ENCODE measurements at places on chromosomes 16 and 17.

DNA sequence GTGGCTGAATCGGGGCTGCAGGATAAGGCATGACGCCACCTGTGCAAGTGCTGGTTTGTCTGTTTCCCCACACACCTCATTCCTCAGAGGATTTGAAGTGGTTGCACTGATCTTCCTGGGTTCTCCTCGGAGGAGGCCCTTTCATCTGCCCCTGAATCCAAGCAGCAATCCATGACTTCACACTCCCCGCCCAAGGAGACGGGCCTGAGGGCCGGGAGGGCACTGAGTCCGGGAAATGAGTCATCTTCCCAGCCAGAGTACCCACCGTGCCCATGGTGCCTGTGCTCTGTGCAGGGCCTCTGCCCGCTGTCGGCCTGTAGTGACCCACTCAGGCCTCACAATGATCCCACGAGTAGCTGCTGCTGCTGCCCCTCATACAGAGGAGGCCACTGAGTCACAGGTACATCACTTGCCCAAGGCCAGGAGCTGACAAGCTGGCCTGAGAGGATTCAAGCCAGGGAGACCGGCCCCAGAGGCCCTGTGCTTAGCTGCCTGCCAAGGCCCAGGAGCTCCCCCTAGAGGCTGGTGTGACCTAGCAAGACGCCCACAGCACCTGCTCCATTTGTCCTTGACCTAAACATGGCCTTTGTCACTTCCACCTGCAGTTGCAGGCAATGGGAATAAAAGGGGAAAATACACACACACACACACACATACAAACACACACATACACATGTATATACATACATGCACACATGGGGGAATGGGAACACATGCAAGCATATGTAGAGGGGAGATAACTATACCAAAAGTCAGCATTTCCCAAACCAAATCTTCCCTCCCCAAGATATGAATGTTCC is 240.0 kb downstream of the C16orf95 start:
- no peak for DNase-seq

- no peak for DNase-seq
These were observed at the start of gene HLF for GRCh38 chr17:55264645-55265298. Gene HLF (plus strand): TSS chr17:55264960. CDS start chr17:55265485, 525 bp downstream.

DNA sequence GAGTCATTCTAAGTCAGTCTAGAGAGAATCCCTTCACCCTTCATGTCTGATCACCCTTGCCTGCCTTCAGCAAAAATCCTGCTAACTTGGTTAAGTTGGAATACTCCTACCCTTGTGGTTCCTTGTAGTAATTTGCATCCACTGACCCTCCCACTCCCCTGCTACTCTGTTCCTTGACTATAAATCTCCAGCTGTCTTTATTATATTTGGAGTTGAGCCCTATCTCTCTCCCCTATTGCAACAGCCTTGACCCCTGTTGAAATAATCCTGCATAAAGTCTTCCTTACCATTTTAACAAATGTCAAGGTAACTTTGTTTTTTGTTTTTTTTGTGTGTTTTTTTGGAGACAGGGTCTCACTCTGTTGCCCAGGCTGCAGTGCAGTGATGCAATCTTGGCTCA is 590.1 kb downstream of the WWOX start:
- no peak for DNase-seq

GRCh38 chr17:75895370-75896155 is 1.2 kb downstream of the TRIM65 start:
- no peak for DNase-seq

DNA sequence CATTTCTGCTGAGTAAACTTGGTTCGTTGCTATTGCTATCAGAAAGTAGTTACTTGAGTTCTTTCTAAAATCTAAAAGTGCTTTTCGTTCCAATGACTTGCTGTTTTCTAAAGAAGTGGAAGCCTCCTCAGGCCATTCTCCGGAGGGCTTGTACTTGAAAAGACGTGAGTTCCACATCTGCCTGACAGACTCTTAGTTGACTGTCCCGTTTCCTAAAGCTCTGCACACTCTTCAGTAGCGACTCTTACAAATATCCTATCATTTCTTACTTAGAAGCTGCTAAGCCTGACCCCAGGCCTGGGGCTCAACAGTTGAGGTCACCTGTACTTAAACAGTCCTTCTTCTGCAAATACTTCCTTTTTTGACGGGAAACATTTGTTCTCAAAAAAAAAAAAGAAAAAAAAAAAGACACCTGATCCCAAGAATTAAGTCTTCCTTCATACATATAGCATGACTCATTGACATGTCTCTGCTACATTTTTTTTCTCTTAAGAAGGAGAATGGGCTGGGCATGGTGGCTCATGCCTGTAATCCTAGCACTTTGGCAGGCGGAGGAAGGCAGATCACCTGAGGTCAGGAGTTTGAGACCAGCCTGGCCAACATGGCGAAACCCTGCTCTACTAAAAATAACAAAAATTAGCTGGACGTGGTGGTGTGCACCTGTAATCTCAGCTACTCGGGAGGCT is 61.5 kb downstream of the DHRS7C start:
- no peak for DNase-seq

DNA sequence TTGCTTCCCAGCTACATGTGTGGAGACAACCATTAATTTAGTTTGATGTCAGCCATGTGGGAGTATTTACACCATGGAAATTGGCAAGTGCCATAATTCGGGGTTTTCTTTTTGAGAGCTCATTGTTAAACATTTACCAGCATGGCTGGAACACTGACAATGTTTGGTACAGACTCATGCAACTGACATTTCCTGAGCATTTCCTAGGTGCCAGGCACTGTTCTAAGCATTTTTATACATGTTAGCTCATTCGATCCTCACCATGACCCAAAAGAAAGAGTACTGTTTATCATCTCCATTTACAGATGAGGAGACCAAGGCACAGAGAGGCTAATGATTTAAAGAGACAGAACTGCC is 86.9 kb downstream of the FOXL1 start:
- no peak for DNase-seq

DNA sequence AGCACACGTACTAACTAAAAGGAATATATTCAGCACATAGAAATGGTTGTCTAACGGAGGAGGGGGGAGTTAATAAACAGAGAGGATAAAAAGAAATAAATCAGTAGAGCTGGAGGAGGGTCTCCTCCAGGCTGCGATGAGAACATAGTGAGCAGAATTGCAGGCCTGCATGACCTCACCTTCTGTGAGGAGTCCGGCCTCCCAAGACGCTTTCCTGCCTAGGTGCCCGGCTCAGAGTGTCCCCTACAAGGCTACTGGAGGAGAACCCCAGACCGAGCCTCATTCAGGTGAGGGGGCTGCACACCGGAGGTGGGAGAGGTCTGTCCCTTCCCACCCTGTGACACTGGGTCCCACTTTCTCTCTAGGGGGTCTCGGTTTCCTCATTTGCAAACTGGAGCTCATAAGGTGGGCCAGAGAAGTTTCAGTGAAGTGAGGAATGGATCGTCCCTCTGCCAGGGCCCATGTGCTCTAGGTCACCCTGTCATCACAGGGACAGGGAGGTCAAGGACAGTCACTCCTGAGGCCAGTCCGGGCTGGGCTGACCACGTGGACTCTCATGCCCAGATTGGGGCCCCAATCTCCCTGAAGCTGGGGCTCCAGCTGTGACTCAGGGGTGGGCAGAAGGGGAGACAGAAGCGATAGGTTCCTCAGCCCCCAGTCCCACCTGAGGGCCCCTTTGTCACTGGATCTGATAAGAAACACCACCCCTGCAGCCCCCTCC is 3.3 kb upstream of the HBM start:
- no peak for DNase-seq

- DNase-seq, result no peak
These were observed 12.9 kb downstream of the FOXL1 start for GRCh38 chr16:86591270-86591669.

- no peak for DNase-seq
These were observed 625.4 kb downstream of the KCNJ2 start for GRCh38 chr17:70794738-70795137.

GRCh38 chr17:66964930-66965800 is 658 bp downstream of the CACNG4 start:
- no peak for DNase-seq

DNA sequence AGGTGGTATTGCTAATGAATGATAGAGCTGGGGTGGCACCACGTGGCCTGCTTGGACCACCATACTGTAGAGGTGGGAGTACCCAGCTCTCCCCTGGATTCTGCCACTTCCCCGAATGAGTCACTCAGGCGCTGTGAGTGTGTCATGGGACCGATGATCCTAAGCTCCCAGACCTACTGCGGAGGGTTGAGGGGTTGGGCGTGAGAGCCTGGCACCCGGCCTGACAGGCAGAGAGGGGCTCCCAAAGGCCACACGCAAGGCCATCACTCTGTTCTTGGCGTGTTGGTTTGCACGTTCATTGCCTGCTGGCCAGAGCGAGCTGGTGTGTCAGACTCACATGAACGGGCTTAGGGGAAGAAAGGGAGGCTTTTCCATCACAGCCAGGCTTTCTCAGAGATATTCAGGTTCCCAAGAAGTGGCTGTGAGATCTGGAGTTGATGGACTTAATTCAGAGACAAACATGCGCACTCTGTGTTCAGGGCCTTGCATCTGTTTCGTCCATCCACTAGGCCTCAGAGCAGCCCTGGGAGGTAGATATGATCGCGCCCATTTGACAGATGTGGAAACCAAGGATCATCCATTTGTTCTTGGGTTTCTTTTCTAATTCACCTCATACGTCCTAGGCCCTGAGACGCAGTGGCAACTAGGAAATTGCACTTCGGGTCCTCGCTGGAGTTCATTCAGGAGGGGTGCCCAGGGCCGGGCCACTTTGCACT is 41.4 kb downstream of the CMIP start:
- DNase-seq, result no peak

GRCh38 chr17:61670691-61671090 is 79.7 kb upstream of the NACA2 start:
- DNase-seq, result no peak

DNA sequence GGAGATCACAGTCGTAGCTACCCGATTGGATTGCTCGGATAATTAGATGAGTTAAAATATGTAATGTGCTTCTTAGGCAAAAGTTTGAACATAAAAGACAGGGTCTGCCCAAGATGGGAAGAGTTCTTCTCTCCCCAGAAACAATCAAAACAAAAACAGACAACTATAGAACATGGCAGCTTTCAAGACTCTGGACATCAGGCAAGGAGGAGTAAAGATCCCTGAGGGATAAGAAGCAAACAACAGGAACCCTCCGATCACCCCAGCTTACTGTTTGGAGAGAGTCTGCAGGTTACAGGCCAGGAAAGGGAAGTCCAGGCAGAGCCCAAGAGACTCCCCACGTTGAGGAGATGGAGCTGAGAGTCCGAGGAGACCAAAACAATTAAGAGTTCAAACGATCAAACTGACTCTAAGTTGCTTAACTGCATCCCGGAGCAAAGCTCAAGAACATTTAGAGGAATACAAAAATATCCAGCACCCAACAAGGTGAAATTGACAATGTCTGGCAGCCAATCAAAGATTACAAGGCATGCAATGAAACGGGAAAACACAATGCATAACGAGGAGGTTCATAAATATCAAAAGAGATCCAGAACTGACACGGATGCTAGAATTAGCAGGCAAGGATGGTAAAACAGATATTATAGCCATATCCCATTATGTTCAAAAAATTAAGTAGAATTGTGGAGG is 3.9 kb downstream of the ASGR2 start:
- no peak for DNase-seq

DNA sequence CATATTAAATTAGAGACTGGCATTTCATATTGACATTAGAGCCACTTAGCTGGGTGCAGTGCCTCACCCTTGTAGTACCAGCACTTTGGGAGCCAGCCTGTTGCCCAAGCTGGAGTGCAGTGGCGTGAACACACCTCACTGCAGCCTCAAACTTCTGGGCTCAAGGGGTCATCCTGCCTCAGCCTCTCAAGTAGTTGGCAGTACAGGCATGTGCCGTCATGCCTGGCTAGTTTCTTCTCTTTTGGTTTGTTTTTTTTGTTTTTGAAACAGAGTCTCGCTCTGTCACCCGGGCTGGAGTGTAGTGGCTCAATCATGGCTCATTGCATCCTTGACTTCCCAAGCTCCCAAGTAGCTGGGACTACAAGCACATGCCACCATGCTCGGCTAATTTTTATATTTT is 8.7 kb downstream of the PPM1E start:
- DNase-seq, result no peak

- DNase-seq, result no peak
These were observed 39.2 kb downstream of the CEP112 start for GRCh38 chr17:66152756-66153155.

DNA sequence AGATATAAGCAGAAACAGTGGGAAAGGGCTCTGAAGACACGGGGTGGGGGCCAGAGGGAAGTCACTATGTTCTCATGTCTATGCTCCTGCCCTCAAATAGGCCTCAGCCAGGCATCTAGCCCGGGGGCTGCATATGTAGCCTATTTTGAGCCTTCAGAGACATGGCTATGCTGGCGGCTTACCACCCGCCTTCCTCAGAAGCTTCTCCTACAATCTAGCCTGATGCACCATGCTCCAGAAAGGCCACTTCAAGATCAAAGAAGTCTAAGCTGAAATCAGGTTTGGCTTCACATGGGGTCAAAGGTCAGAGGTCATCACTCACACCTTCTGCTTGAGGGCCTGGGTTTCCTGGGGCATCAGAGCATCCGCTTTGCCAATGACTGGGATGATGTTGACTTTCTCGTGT is 1.6 kb downstream of the SEPTIN1 start:
- DNase-seq, result no peak

DNA sequence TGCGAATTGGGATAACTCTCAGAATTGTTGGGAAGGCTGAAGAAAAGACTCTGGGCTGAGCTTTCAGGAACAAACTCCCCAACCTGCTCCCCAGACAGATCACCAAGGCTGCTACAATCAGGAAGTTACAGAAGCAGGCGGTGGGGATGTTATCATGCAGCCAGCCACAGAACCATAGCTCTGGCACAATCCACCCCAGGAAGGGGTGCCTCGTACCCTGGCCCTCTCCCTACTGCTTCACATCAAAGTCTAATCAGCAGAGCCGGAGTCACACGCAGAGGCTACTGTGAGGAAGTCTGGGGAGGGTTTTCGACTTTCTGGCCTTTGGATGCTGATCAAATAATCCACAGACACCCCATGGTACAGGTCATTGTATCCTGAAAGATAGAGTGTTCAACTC is 86.8 kb downstream of the NTN1 start:
- DNase-seq, result no peak

GRCh38 chr16:11140867-11141266 is 115.1 kb downstream of the SOCS1 start:
- DNase-seq, result no peak

DNA sequence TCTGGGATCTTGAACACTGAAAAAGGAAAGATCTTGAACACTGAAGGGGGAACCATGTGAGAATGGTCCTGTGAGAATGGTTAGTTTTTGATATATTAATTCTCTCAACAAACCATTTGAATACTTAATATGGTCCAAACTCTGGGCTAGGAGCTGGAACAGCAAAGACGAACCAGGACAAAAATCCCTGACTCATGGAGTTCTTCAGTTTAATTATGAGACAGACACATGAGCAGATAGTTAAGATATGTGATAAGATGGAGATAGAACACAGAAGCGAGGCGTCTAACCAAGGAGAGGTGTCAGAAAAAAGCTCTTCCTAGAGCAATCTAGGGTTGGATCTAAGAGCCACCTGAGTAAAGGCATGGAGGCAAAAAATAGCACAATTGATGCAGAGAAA is 1.6 kb downstream of the CKLF start:
- DNase-seq, result no peak

DNA sequence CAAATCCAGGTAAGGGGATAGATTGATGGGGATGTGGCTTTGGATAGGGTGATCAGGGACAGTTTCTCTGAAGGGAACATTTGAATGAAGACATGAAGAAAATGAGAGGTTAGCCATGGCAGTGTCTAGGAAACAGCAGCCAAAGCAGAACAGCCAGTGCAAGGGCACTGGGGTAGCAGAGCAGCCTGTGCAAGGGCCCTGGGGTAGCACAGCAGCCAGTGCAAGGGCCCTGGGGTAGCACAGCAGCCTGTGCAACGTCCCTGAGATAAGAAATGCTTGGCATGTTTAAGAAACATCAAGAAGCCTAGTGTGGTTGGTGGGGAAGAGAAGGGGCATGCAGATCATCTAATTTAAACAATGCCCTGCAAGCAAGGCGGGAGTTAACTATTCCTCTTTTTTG is 128.5 kb downstream of the IRX5 start:
- DNase-seq, result no peak

Data from vagina (tissue), 2 donors.